NCI-H1092 (cell line): ENCODE measurements at places on chromosomes 6 and 20.

- DNase-seq: no peak
Measured at GRCh38 chr20:20406306-20406705, 38.4 kb downstream of the INSM1 start.

DNA sequence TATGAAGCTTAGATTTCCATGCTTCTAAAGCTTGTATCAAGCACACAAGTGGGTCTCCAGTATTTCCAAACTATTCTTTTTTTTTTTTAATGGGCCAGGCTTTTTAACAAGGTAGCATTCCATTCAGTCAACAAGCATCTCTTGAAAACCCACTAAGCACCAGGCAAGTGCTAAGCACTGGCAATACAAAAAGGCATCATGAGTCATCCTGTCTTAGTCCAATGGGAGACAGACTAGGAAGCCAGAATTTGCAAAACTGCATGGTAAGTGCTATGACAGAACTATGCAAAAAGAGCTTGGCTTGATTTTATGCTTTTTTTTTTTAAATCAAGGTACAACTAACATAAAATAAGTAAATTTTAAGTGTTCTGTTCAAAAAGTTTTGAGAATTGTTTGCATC, 109.3 kb upstream of the DST start:
- no peak for DNase-seq

- no peak for DNase-seq
Measured at GRCh38 chr20:19773471-19773870, 15.4 kb downstream of the RIN2 start.

DNA sequence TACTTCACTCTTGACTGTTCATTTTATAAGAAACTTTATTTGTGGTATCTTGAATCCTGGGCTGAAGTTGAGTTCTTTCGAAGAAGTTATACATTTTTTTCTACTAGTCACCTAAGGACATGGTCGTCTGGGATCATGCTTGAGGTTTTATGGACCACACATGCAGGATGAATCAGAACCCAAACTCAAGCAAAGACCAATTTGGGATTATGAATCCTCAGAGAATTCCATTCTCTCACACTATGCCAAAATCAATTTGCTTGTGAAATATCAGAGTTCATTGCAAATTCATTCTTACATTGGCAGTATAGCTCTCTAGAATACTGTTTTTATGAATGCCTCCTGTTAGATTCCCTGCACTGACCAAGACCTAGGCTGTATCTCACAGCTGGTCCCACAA, 114.3 kb upstream of the HDAC2 start:
- DNase-seq: no peak

GRCh38 chr6:135086414-135086764, 31.8 kb upstream of the HBS1L start:
- DNase-seq: no peak

DNA sequence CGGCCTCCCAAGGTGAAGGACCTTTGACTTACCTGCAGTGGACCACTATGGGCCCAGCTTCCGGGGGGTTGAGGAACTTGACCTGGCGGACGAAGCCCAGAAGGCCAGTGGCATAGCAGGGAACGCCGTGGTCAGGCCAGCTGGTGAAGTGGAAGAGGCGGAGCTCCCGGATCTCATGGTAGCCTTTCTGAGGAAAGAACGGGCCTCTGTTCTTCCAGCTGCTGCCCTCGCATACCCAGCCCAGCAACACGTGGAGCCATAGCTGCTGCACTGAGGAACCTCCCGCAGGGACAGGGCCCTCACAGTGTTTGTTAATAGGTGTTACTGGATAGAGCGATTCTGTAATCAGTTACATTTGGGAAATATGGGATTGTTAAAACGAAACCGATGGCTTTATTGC, 492.1 kb upstream of the CHD6 start:
- no peak for DNase-seq

DNA sequence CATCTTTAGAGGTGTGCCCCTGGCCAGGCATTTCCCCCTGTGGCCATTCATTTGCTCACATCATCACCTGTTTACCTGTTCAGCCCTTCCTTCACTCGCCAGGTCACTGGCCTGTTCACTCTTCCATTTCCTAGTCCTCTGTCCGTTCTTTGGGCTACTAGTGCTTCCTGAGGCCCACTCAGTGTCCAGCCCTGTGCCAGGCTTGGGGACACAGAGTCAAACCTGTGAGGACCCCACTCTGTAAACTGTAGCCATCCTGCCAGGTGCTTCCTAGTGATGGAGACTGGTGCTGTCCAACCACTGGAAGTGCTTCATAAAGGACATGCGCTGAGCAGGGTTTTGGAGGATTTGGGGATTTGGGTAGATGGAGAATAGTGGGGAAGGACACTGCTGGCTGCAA, 3.5 kb downstream of the DLGAP4 start:
- no peak for DNase-seq

DNA sequence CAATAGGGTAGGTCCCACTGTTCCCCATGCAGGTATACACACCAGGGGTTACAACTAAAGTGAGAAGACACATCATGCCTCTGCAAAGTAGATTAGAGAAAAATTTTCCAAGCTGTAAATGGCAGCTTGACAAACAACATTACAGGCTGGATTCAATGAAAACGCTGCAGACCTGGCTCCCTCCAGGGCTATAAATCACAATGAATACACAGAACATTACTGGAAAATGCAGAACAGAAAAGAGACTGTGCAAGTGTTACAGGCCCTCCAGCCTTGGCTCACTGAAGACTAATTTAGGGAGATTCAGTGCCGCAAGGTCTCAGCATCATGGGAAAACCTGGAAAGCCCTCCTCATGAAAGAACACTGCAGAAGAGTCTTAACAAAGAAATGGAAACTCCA, 207.8 kb downstream of the KHDC1L start:
- DNase-seq: no peak
